ENCODE measurements at places on chromosomes 4 and X.

- no peak for DNase-seq
Observed at GRCh38 chr4:39635023-39635422, 3.6 kb downstream of the SMIM14 start.

- no peak for DNase-seq
Observed at GRCh38 chr4:159384632-159385031, 281.8 kb downstream of the RAPGEF2 start.

- DNase-seq: no peak
Observed at GRCh38 chrX:43741843-43742573, 85.9 kb downstream of the MAOA start.

GRCh38 chr4:37388681-37389365 lies 144.3 kb downstream of the NWD2 start:
- no peak for DNase-seq

DNA sequence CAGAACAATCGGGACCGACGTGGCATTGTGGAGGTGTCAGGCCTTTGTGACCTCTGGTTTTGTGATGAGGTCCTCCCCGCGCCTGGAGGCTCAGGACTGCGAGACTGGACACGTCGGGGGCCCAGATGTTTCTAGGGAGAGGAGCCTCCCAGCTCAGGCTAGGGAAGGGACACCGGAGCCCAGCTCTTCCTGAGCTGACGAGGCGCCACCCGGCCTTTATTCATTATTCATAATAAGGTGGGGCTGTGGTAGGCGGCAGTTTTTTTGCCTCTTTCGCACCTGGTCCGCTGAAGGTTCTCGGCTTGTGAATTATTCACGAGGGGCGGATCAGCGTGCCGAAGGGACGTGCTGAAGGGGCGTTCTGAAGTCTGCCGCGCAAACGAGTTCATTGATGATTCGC lies 2.3 kb upstream of the UBA1 start:
- DNase-seq: peak; percentile 80

DNA sequence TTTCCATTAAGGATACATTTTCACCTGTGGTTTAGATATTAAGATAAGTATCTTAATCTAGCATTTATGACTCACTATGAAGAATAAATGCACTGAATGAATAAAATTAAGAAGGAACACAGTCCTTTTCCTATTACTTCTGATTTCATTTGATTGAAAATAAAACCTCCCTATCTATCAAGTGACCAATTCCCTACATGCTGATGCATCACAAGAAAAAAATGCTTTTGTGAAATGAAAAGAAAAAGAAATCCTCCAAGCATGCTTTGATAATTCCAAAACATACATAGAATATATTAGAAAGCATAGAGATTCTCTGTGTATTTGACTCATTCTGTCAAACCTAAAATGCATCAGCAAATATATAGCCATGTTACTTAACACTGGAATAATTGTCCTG lies 37.1 kb downstream of the PCDH10 start:
- DNase-seq: no peak

GRCh38 chr4:140351093-140352075 lies 22.1 kb upstream of the SCOC start:
- no peak for DNase-seq

DNA sequence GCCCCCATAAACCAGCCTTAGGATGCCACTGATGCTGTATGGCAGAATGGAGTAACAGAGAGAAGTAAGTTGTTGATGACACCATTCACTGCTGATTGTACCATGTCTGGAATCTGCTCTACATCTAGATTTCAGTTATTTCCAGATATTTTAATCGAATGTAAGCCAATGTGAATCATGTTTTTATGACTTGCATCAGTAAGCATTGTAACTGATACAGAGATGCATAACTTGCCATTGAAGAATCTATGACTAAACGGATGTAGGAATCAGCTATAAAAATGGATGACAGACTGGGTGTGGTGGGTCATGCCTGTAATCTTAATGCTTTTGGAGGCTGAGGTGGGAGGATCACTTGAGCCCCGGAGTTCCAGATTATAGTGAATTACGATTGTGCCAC lies 161.0 kb upstream of the GATB start:
- no peak for DNase-seq

DNA sequence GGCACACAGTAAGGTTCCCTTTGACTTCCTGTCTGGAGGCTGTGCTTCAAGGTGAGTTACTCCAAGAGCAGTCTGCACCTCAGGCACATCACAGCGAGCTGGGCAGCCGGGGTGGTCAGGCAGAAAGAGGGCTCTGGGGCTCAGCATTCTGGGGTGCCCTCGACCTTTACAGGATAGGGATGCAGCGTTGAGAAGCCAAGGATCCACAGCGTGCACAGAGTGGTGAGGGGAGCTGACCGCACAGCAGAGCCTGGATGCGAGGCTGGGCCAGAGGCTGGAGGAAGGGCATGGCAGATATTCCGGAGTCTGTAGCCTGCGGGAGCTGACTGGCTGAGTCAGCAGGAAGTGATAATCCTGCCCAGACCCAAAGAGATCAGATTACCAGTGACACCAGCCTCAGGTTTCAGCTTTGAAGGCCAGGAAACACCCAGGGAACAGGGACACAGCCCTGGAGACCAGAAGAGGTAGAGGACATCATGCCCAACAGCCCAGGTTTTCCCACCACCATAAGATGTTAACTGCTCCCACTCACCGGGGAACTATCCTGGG lies 38.4 kb upstream of the PDLIM3 start:
- no peak for DNase-seq

- DNase-seq: no peak
Observed at GRCh38 chrX:150508018-150508417, 60.4 kb upstream of the MTM1 start.

- DNase-seq: no peak
Observed at GRCh38 chrX:135396566-135396965, 25.2 kb upstream of the SMIM10L2A start.

DNA sequence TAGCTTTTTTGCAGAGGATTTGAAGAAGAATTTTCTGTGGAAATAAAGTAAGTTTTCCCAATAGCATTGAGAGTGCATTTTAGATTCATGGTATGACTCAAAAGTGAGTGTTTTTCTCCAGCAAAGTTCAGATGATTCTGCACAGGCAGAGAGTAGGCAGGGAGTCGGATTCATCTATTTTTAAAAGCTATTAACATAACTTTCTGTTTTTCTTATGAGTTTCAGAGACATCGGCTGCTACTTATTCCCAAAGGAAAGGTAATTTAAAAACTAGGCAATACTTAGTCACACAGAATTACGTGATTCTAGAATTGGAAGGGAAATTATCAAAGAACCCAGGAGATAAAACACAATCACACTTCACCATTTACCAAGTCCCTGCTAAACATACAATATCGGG lies 4.4 kb downstream of the CCDC110 start:
- no peak for DNase-seq

GRCh38 chr4:151797131-151797530 lies 36.3 kb upstream of the GATB start:
- DNase-seq: no peak

- peak; percentile 23 for DNase-seq
Observed at GRCh38 chrX:110145854-110146253, 142.9 kb downstream of the TMEM164 start.
